Stimulated activated CD8-positive, alpha-beta memory T cell treated with anti-CD3 and anti-CD28 coated beads, Interleukin-2, amount 100 ng/mL, for 1 hour (primary cell): ENCODE measurements at places on chromosomes 2 and 18.

DNA sequence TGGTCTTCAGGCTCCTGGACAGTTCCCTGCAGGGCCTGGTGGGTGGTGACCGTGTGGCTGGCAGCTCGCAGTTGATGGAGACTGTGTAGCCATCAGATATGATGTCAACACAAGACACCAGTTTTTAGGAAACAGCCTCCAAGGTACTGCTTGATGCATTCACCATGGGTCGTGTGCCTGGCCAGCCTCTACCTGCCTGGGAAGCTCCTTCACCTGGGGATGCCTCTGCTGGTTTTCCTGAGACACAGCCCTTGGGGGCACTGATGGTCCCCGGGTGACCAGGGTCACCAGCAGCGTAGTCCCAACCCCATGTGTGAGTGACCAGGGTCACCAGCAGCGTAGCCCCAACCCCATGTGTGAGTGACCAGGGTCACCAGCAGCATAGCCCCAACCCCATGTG lies 33.6 kb upstream of the KCNG2 start:
- no peak for DNase-seq

- DNase-seq, result no peak
Observed at GRCh38 chr2:46118656-46119371, 178.4 kb upstream of the EPAS1 start.

DNA sequence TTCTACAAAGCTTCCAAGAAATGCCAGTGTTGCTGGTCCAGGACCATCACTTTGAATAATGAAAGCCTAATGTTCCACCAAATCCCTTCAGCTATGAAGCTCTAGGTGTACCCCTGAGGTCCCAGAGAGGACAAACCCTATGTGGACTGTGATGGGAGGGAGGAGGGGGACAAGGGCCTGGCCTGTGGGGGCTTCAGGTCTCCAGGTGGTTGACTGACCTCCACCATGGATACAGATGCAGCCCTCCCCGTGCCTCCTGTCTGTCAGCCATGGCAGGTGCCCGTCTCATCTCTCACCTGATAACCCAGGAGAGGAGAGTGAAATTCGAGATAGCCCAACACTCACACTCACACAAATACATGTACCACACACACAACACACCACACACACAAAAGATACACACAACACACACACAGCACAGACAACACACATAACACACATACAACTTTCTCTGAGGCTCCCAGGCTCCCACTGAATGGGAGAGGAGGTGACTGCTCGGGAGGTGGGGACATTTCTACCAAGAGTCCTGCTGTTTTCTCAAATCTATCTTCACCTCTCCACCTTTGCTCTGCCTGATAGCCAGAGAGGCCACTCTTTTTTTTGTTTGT lies 12.8 kb upstream of the RHOB start:
- no peak for DNase-seq

DNA sequence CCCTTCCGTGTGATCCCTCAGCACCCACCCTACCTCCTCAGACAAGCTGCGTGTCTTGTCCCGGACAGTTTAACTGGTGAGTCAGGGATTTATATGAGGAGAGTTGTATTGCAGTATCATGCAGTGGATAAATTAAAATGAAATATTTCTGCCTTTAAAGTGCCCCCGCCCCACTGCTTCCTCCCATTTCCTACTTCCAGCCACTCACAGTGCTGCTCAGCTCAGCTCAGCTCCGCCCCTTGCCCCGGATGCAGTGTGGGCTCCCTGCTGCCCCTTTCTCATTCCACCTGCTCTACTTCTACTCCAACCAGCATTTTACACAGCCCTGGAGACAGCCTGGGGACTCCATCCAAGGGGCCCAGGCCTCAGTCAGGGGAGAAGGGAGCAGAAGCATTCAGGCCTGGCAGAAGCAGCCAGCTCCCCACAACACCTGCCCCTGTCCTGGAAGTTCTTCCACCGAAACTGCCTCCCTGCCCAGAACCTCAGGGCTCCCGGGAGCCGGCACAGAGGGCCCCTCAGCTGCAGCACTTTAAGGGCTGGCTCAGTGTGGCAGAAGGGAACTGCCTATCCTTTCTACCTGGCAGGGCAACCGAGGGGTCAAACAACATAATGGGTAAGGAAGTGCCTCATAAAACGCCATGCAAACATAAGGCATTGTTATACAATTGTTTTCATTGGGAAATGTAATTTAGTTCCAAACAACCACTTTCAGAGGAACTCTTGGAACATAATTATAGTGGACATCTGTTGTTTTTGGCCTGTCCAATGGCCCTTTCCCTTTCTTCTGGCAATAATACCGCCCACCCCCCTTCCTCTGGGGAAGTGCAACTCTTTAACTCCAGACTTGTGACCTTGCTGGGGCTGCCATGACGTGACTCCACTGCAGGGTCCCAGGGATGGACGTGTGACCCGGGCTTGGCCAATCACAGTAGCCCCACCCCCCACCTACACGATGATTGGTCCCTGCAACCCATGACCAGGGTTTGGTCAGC lies 102.3 kb downstream of the LIPG start:
- DNase-seq, result no peak

DNA sequence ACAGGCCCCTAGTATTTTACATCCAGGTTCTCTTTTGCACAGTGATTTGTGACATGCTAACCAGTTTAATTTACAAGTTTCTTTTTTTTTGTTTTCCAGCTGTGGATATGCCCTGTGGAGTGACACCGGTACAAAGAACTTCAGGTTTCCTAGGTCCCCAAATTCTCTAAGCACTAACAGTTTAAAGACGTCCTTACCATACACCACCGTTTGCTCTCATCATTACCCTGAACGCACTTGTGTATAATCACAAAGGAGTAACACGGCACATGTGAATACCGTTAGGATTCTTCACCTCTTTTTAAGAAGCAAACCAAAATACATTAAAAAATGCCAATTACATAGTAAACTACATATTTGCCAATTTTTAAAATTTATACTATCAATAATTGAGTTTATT lies 853 bp downstream of the LANCL1 start:
- DNase-seq, result no peak

GRCh38 chr2:168730344-168730743 lies 72.1 kb upstream of the NOSTRIN start:
- no peak for DNase-seq

GRCh38 chr18:24979235-24979634 lies 372.7 kb downstream of the ZNF521 start:
- no peak for DNase-seq

DNA sequence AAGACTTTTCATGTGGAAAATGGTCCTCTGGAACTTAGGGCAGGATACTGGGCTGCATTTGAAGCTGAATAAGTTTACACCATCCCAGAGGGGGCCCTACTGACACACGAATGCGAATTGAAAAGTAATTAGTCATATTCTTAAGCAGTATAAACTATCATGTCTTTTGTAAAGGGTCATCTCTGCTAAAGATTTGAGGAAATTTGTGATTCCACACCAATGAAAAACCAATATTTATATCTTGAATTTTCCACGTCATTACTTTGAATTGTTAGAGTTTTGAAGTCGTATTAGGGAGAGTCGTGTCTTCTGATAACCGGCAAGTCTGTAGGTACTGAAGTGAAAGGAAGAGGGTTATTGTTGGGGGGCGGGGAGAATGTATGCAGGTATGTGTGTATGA lies 4.1 kb upstream of the OTX1 start:
- DNase-seq, result no peak

DNA sequence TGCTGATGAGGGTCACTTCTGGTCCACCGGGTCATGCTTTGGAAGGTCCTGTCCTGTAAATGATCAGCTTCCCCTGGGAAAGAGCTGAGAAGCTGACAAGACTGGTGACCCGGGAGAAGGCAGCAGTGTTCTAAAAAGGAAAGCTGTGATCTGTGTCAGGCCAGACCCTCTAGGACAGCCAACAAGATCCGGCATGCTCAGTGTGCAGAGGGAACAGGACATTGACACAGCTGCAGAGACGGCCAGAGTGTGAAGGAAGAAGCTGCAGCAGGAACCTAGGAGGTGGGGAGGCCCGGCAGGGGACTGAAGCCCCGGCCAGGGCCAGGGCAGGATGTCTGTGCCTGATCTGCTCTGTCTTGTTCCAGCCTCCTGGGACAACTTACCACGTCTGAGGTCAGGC lies 372.7 kb upstream of the ID2 start:
- no peak for DNase-seq

GRCh38 chr2:181371782-181372645 lies 85.2 kb upstream of the ITGA4 start:
- DNase-seq, result no peak
